Activated CD4-positive, alpha-beta T cell treated with anti-CD3 and anti-CD28 coated beads for 36 hours (primary cell): ENCODE measurements at places on chromosomes 1 and 21. TPM values are rescaled to one million over a fixed set of nuclear protein-coding genes. Genes with fewer than 3 reads are reported as not detected.

The OVAAL gene
- not detected for total RNA-seq

The FCAMR gene
- total RNA-seq, result not detected

The SPAG17 gene
- total RNA-seq, result not detected

The SLC45A1 gene
- total RNA-seq, result 0.48 TPM

The CFHR2 gene
- total RNA-seq, result not detected

The ZMYND12 gene
- 1.6 TPM for total RNA-seq

The PKP1 gene
- not detected for total RNA-seq

The LMX1A gene
- total RNA-seq, result not detected

The ALG14 gene
- 5.3 TPM for total RNA-seq

The LYSMD1 gene
- total RNA-seq, result 5.1 TPM

The C8B gene
- not detected for total RNA-seq

The CIART gene
- total RNA-seq, result 5.9 TPM

The CELA2A gene
- total RNA-seq, result not detected
